ENCODE measurements at places on chromosomes 5 and 9.

GRCh38 chr5:157870837-157871834 is 12.2 kb upstream of the CLINT1 start:
- H3K4me1 ChIP-seq, result peaks cover 17% of the 10 kb centered on the region
- no peak overlapping the region for H3K4me3 ChIP-seq
- H3K27ac ChIP-seq, result peak overlapping the region; percentile 67
- no peaks in the 10 kb centered on the region for H3K27me3 ChIP-seq

DNA sequence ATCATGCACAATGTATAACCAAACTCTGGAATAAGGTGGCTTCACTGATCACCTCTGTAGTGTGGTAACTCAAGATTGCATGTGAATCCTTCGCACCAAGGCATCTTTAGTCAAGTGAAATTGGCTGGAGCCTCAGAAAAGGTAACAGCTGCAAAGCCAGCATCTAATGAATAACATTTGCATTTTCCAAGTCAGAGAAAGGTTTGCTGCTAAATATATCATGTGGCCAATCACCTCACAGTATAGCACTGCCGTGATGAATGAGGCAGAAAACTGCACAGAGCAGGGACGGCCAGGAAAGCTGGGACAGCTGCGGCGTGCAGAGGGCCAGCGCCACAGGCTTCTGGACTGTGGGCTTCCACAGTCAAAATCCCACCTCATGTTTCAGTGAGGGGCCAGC is 18.5 kb downstream of the MRPS27 start:
- DNase-seq, result no peak
- no peak overlapping the region for H3K27ac ChIP-seq
- no peak overlapping the region for H3K4me3 ChIP-seq
- no peaks in the 10 kb centered on the region for H3K27me3 ChIP-seq
- peaks cover 81% of the 10 kb centered on the region for H3K36me3 ChIP-seq
- peaks cover 7% of the 10 kb centered on the region for H3K4me1 ChIP-seq

- no peaks in the 10 kb centered on the region for H3K27me3 ChIP-seq
- no peaks in the 10 kb centered on the region for H3K36me3 ChIP-seq
- DNase-seq, result no peak
- H3K4me3 ChIP-seq, result no peak overlapping the region
- no peak overlapping the region for H3K27ac ChIP-seq
Measured at GRCh38 chr9:31554941-31555340, 829.5 kb upstream of the ACO1 start.

GRCh38 chr9:134548618-134549017 is 93.0 kb upstream of the COL5A1 start:
- no peak overlapping the region for H3K4me3 ChIP-seq
- DNase-seq, result no peak
- H3K4me1 ChIP-seq, result peaks cover 14% of the 10 kb centered on the region
- no peaks in the 10 kb centered on the region for H3K27me3 ChIP-seq
- H3K27ac ChIP-seq, result no peak overlapping the region

DNA sequence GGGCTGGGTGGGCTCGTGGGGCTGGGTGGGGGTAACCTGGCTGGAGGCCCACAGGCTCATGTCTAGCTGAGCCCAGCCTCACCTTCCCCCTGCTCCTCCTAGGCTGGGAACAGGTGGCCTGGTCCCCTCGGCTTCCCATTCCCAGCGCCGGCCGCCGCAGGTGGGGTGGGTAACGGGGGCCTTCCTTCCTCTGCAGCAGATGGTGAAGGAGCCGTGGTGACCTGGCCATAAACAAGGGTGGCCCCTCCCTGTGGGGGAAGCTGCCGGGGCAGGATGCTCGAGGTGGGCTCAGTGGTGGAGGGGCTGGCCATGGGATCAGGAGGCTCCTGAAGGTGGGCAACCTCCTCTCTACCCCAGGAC is 41.0 kb upstream of the EGFL7 start:
- H3K36me3 ChIP-seq, result no peaks in the 10 kb centered on the region
- no peaks in the 10 kb centered on the region for H3K27me3 ChIP-seq
- no peak for DNase-seq
- H3K27ac ChIP-seq, result peak overlapping the region; percentile 86

- H3K4me1 ChIP-seq, result no peaks in the 10 kb centered on the region
- H3K27ac ChIP-seq, result no peak overlapping the region
- DNase-seq, result no peak
- no peak overlapping the region for H3K4me3 ChIP-seq
- peaks cover 8% of the 10 kb centered on the region for H3K27me3 ChIP-seq
Measured at GRCh38 chr5:168128557-168128956, 162.9 kb upstream of the WWC1 start.

DNA sequence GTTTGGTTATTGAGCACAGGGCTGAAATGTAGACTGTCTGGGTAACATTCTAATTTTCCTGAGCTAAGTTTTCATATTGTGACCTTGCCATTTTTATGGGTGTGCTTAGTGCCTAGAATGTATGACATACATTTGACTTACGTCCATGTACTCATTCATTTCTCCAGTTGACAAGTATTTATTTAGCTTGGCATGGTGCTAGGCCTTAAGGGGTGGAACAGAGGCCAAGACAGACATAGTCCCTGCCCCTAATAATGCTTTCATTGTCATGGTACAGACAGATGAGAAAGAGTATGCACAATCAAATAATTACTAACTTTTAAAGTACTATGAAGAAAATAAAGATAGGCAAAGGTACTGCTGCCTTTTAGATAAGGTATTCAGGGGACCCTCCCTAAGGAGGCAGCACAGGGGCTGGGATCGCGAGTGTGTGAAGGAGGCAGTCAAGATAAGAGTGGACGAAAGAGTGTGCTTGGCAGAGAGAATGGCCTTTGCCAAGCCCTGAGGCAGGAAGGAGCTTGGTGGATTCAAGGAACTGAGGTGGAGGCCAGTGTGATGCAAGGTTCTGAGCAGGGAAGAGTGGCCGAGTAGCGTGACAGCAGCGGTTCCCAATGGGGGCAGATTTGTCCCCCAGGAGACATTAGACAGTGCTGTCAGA is 128.0 kb downstream of the PIP5K1B start:
- H3K4me3 ChIP-seq, result no peak overlapping the region
- no peaks in the 10 kb centered on the region for H3K36me3 ChIP-seq
- no peaks in the 10 kb centered on the region for H3K27me3 ChIP-seq
- H3K27ac ChIP-seq, result no peak overlapping the region
- H3K4me1 ChIP-seq, result no peaks in the 10 kb centered on the region

GRCh38 chr9:105198865-105199264 is 45.6 kb upstream of the SLC44A1 start:
- H3K4me1 ChIP-seq, result no peaks in the 10 kb centered on the region
- H3K27me3 ChIP-seq, result no peaks in the 10 kb centered on the region
- no peak overlapping the region for H3K4me3 ChIP-seq
- no peak for DNase-seq
- H3K27ac ChIP-seq, result no peak overlapping the region

DNA sequence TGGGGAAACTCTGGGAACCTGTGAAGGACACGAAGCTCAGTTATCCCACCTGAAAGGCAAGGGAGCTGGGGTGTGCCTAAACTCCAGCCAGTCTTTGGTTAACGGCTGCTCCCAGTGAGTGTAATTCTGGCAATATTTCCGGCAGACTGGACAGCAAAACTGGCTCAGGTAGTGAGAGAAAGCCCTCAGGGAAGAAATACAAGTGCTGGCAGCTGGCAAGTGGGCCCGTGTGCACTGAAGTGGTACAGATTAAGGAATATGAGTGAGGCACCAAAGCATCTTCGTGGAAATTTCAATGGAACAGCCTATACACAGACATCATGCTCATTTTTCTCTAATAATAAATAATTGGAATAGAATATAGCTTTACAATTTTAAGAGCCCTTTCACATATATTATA is 56.2 kb downstream of the ABHD17B start:
- H3K36me3 ChIP-seq, result no peaks in the 10 kb centered on the region
- H3K4me3 ChIP-seq, result no peak overlapping the region
- no peaks in the 10 kb centered on the region for H3K4me1 ChIP-seq
- no peak overlapping the region for H3K27ac ChIP-seq
- no peak for DNase-seq

GRCh38 chr9:78982849-78983248 is 588.9 kb upstream of the TLE4 start:
- DNase-seq, result no peak
- H3K27ac ChIP-seq, result no peak overlapping the region
- no peaks in the 10 kb centered on the region for H3K4me1 ChIP-seq
- H3K4me3 ChIP-seq, result no peak overlapping the region
- H3K27me3 ChIP-seq, result no peaks in the 10 kb centered on the region
- no peaks in the 10 kb centered on the region for H3K36me3 ChIP-seq

DNA sequence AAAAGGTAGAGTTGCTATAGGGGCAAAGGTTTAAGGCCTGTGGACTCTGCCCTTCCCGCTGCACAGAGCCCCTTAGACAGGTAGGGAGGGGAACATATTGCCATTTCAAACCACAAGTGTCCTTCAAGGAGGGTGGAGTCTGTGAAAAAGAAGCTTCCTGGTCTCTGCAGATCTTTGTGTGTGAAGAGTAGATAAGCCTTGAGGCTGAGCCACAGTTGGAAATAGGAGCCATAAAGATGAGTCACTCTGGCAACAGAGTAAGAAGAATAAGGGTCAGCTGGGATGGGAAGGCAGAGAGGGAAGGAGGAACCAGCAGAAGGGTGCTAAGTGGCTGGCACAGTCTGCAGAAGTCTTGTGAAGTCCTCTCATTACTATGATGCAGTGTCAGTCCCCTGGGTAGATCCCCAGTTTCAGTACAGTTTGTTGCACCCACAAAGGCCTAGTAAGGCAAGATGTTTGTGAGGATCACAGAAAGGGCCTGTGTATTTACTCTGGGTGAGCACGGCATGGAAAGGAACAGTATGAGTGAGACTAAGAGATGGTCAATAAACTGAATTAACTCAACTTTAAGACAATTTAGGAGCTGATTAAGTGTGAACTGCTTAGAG is 18.1 kb downstream of the GRXCR2 start:
- H3K27ac ChIP-seq, result no peak overlapping the region
- no peak for DNase-seq
- no peaks in the 10 kb centered on the region for H3K36me3 ChIP-seq
- peaks cover 10% of the 10 kb centered on the region for H3K4me1 ChIP-seq
- no peaks in the 10 kb centered on the region for H3K27me3 ChIP-seq
- H3K4me3 ChIP-seq, result no peak overlapping the region

GRCh38 chr5:133356984-133357421 is 255.3 kb downstream of the FSTL4 start:
- H3K4me3 ChIP-seq, result no peak overlapping the region
- no peak for DNase-seq
- no peak overlapping the region for H3K27ac ChIP-seq

GRCh38 chr9:112831281-112831851 is 59.3 kb downstream of the SLC46A2 start:
- H3K27me3 ChIP-seq, result no peaks in the 10 kb centered on the region
- H3K36me3 ChIP-seq, result no peaks in the 10 kb centered on the region
- H3K4me1 ChIP-seq, result no peaks in the 10 kb centered on the region
- H3K27ac ChIP-seq, result no peak overlapping the region
- no peak for DNase-seq

DNA sequence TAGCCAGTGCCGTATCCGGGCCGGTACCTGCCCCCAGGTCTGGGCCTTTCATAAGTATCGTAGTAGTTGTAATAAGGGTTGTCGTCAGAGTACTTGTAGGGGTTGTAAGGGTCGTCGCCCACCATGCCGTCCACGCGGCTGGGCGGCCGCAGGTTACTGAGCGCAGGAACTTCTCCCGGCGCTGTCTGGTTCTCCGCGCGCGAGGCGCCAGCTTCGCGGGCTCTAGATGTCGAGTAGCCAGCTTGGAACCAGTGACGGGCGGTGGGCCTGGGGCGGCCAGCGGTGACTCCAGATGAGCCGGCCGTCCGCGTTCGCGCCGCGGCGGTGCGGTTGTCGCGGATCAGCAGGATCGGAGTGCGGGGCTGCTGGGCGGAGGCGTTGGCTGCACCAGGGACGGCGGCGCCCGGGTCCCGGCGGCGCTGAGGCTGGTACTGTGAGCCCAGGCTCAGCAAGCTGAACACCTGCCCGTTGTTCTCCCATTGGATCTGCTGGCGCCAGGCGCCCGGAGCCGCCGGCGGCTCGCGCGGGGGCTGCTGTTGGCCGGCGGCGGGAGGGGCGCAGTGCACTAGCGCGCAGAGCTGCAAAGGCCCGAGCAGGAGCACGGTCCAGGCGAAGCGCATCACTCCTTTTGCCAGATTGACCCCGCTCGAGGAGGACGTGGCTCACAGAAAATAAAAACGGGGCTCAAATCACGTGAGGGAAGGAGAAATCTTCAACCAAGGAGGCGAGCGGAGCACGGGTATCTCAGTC is 518 bp downstream of the LOX start:
- no peak for DNase-seq
- H3K36me3 ChIP-seq, result peaks cover 30% of the 10 kb centered on the region
- peak overlapping the region; percentile 57 for H3K4me3 ChIP-seq
- no peaks in the 10 kb centered on the region for H3K27me3 ChIP-seq
- peaks cover 17% of the 10 kb centered on the region for H3K4me1 ChIP-seq

- peaks cover 44% of the 10 kb centered on the region for H3K36me3 ChIP-seq
- H3K27ac ChIP-seq, result peak overlapping the region; percentile 43
- H3K27me3 ChIP-seq, result no peaks in the 10 kb centered on the region
- H3K4me3 ChIP-seq, result no peak overlapping the region
Measured at GRCh38 chr9:38058452-38059232, 10.4 kb downstream of the SHB start.

GRCh38 chr9:13993632-13994185 is 320.2 kb downstream of the NFIB start:
- H3K4me1 ChIP-seq, result peaks cover 11% of the 10 kb centered on the region
- H3K27me3 ChIP-seq, result no peaks in the 10 kb centered on the region
- H3K27ac ChIP-seq, result no peak overlapping the region
- DNase-seq, result no peak

- no peak overlapping the region for H3K27ac ChIP-seq
- H3K4me1 ChIP-seq, result peaks cover 8% of the 10 kb centered on the region
- no peaks in the 10 kb centered on the region for H3K27me3 ChIP-seq
- no peak for DNase-seq
Measured at GRCh38 chr5:57937025-57937424, 454.4 kb upstream of the ACTBL2 start.

DNA sequence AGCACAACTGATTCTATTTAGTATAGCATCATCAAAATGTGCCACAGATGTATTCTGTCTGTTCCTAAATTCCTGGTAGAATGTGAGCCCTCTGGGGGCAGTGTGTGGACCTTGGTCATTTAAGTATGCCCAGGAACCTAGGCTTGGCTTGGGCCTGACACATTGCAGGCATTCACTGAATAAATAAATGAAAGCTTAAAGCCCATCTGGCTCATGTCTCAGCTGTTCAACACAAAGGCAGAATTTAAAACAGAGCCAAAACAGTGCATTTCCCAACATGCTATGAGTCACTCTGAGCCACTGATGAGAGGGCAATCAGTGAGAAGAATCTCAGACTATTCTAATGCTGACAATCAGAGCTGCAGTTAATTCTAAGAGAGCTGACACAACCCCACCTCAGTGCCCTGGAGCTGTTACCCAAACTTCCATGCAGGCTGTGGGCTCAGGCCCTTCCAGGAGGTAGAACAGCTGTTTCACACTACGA is 8.1 kb downstream of the FAM193B start:
- H3K36me3 ChIP-seq, result peaks cover 35% of the 10 kb centered on the region
- H3K27me3 ChIP-seq, result no peaks in the 10 kb centered on the region
- peak overlapping the region; percentile 66 for H3K27ac ChIP-seq
- H3K4me3 ChIP-seq, result no peak overlapping the region
- peaks cover 26% of the 10 kb centered on the region for H3K4me1 ChIP-seq

GRCh38 chr5:65032250-65032649 is 263.5 kb downstream of the CWC27 start:
- H3K27me3 ChIP-seq, result no peaks in the 10 kb centered on the region
- H3K27ac ChIP-seq, result peak overlapping the region; percentile 79
- no peak for DNase-seq
- peaks cover 14% of the 10 kb centered on the region for H3K4me1 ChIP-seq
- no peak overlapping the region for H3K4me3 ChIP-seq
- H3K36me3 ChIP-seq, result no peaks in the 10 kb centered on the region

All from RWPE2 (cell line).